Calu3 (cell line): ENCODE measurements at places on chromosomes 4 and X. TPM values are rescaled to one million over a fixed set of nuclear protein-coding genes. Genes with fewer than 3 reads are reported as not detected.

Gene RBMX2
- total RNA-seq = 31.3 and 33.1 TPM in 2 replicates

Gene BMX
- not detected in 2 replicates for total RNA-seq

Gene PRDM8
- total RNA-seq = 1.8 and 2.4 TPM in 2 replicates

Gene GAGE1
- not detected in 2 replicates for total RNA-seq

Gene GYG2
- total RNA-seq = 6.9 and 9.0 TPM in 2 replicates
